COR-L47 (cell line): ENCODE measurements at places on chromosomes 5 and 9.
A peak's percentile ranks its signal among the peaks of the same experiment; 100 is the strongest.

GRCh38 chr9:19230355-19231125 lies at the start of gene DENND4C:
DENND4C (plus strand) TSS chr9:19230693; CDS start chr9:19276175, 45,482 bp downstream.
- peak; percentile 81 for DNase-seq

GRCh38 chr5:438481-438981 lies 4.4 kb upstream of the EXOC3 start:
- no peak for DNase-seq

DNA sequence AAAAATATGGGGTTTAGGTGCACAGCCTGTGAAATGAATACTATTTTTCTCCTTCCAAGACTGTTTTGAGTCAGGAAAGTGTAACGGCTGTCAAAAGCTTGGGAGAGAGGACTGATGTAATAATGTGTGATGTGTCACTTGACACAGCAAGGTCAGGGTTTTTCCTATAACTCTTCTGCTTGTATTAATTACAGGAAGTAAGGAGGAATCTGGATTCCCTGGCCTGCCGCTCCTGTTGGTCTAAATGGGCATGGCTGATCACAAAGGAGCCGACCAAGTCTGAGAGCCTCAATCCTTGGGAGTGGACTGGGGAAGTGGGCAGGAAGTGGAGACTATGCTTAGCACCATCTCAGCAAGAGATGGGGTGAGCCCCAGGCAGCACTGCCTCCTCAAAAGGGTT lies 16.7 kb upstream of the SLC28A3 start:
- DNase-seq: no peak

- no peak for DNase-seq
Measured at GRCh38 chr5:158023266-158023665, 164.3 kb upstream of the CLINT1 start.

GRCh38 chr5:141814064-141814964 lies 63.9 kb downstream of the PCDH1 start:
- peak; percentile 22 for DNase-seq

DNA sequence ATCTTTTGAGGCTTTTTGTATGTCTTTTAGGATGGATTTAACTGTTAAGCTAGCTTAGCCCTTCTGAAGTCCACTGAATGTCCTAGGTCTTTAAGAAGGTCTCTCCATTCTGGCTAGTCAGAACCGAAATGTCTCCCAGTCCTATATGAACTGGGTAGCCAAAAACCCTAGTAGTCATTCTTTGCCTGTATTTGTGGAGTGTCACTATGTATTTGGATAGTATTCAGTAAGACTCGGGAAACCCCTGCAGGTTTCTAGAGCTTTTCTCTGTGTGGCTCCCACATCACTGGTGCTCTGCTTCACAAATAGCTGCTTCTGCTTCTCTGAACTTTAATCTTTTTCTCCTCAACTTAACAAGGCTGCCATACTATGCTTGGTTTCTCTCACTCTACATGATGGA lies 68.0 kb downstream of the RIC1 start:
- no peak for DNase-seq

DNA sequence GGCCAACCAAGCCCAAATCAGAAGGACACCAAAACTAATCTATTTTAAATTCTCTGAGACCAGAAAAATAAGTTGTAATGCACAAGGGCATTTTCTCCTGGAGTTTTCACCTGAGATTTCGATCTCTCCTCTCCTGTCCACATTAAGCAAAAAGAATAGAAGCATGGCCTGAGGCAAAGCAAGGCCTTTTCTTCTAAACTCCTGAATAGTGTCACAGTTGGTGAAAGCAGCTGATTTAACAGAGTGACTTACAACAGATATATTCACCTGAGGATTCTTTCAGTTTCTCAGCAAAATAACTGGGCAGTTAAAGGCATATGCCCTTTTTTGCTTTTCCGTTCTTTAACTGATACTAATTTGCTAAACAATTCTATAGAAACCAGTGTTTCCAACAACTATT lies 547.7 kb downstream of the EFNA5 start:
- no peak for DNase-seq

DNA sequence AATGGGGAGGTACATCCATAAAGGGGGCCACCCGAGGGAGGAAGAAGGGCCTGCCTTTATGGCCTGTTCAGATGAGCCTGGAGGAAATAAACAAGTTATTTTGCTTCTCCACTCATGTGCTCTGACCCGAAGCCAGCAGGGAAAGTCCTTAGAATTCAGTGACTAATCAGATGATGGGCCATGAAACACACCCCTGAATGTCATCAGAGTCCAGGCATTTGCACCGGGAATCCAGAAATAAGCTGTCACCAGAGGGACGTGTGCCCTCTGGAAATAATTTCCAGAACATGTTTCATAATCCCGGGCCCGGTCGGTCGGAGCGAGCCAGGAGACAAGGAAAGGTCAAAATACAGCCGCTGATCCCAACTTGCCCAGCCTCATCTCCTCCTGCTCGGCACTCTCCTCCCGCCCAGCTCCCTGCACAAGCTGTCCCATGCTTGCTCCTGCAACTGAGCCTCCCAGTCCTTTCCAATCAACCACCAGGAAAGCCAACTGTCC lies 73.6 kb upstream of the ZNF622 start:
- no peak for DNase-seq

- no peak for DNase-seq
Measured at GRCh38 chr5:181051841-181052671, 12.0 kb downstream of the BTNL9 start.

DNA sequence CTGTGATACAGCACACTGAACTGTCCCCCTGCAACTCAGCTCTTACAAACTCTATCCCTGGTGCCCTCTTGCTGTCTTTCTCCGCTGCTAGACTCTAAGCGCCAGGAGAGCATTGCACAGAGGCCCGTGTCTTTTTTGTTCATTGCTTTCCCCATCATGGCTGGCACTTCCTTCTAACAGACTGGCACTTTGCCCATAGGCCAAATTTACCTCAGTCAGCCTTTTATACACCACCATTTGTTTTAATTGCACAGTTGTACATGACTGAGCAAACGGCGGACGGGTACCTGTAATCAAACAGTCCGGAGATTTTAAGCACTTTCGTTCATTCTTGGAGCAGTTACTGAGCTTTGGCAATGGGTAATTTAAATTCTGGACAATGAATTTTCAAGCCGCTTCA lies 102.2 kb upstream of the CLINT1 start:
- DNase-seq: peak; percentile 67

DNA sequence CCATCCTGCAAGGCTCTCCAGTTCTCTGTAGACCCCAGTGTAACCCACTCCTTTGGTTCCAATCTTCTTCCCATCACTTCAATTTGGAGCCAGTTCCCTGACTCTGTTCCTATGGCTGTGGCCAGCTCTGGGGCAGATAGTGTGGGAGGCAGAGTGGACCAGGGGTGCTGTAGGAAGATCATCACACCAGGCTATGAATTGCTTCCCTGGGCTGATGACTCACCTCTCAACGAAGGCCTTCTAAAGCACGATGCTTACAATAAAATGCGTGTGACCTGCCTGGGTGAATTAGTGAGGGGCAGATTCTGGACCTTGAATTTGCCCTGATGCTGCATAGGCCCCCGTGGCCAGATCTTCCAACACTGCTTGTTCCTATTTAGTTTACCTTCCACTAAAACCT lies 289.7 kb downstream of the FBXL7 start:
- DNase-seq: no peak

DNA sequence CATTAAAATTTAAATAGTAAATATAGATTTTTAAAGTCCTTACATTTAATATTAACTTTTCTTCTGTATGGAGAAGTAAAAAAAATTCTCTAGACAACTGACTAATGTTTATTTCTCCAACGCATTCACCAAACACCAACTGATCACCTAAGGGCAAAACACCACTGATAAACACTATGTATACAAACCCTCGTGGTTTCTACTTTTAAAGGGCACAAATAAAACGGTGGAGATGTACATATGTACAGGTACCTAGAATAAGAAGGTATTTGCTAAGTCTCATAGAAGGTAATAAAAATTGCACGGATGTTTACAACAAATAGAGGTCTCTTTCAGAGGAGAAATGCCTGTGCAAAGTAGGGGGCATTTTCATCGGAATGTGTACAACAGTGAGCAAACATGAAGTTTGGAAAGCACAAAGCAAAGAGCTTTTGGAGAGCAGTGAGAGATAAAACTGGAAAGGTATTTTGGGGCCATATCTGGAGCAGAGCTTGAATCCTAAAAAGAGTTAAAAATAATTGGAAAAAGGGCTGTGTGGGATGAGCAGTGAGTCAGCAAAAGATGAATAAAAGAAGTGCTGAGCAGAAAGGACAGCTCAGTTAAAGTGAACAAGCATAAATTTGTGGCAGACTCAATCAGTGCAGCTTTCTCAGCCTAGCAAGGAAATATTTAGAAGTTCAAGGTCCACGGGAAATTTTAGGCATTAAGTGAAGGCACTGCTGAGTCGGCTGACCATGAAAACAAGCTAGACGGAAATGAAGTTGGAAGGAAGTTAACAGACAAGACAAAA lies 160.0 kb downstream of the TMEM161B start:
- no peak for DNase-seq

DNA sequence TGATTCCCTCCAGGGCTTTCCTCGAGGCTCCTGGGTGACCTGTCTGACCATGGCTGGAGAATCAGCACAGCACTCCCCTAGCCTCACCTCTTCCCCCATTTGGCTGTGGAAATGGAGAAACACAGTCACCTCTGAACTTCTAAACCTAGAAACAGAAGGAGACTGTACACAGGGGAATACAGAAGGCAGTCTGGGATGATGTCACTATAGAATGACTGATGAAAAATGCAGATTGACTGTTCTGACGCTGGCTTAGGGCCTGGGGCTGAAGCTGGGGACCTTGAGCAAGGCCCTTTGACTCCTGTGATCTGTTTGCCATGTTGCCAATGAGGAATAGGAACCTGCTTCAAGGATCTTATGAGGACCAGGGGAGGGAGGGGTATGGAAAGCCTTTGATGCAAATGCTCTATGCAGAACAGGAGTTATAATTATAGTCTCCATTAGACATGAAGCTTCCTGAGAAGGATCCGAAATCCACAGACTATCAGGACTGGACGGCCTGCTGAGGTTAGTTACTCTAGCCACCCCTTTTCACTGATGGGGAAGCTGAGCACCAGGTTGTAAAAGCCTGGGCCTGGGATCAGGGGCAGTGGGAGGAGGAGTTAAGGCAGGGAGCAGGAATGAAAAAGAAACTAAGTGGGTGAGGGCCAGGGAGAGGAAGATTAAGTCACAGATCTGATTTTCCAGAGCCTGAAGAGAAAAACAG lies 24.4 kb upstream of the ANXA6 start:
- no peak for DNase-seq

GRCh38 chr9:36872641-36873040 lies 161.4 kb downstream of the PAX5 start:
- no peak for DNase-seq

DNA sequence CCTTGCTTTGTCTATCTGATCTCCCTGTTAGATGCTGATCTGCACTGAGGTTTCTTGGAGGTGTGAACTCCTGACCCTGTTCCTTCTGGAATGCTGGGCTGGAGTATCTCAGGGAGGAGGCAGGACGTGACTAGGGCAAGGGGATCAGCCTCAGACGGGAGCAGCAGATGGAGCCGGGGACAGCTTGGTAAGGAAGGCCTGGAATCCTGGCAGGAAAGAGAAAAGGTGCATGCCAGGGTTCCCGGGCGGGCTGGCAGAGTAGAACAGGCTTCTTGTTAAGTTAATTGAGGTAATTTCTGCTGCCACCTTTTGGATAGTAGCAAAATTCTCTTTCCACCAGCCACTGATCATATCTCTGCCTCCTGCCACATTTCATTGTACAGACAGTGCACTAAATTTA lies 180.9 kb downstream of the ZNF462 start:
- peak; percentile 7 for DNase-seq

- no peak for DNase-seq
Measured at GRCh38 chr5:10635257-10635866, 71.5 kb downstream of the ANKRD33B start.

DNA sequence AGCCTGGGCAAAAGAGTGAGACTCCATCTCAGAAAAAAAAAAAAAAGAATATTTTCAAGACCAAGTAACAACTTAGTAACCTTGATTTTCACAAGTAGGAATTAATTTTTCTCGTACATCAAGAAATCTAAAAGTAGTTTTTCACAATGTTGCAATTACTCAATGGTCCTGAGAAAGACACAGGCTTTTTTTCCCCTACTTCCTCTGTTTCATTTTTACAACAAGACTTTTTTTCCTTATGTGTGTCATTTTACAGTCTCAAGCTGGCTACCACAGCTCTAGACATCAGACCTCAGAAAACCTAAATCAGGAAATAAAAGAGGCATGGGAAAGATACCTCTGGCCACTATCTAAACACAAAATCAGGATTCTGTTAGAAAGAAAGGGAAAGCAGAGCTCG lies 45.9 kb downstream of the WDR36 start:
- no peak for DNase-seq

- DNase-seq: no peak
Measured at GRCh38 chr5:153899746-153900145, 139.0 kb downstream of the FAM114A2 start.

DNA sequence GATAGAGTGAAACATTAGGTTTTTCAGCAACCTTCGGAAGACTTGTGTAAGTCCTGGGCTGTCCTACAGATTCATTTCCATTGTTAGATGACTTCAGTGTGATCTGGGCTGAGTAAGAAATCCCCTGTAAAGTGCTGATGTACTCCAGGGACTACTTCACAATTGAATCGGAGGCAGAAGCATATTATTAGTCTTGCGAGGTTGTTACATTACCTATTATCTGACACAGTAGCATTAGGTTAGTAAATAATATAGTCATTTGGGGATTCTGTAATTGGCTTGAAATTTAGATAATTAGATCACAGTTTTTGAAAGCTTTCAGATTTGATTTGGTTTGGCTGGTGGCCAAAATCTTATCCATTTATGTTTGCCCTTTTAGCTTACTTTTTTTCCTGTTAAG lies 62.4 kb downstream of the DMRT1 start:
- DNase-seq: no peak

DNA sequence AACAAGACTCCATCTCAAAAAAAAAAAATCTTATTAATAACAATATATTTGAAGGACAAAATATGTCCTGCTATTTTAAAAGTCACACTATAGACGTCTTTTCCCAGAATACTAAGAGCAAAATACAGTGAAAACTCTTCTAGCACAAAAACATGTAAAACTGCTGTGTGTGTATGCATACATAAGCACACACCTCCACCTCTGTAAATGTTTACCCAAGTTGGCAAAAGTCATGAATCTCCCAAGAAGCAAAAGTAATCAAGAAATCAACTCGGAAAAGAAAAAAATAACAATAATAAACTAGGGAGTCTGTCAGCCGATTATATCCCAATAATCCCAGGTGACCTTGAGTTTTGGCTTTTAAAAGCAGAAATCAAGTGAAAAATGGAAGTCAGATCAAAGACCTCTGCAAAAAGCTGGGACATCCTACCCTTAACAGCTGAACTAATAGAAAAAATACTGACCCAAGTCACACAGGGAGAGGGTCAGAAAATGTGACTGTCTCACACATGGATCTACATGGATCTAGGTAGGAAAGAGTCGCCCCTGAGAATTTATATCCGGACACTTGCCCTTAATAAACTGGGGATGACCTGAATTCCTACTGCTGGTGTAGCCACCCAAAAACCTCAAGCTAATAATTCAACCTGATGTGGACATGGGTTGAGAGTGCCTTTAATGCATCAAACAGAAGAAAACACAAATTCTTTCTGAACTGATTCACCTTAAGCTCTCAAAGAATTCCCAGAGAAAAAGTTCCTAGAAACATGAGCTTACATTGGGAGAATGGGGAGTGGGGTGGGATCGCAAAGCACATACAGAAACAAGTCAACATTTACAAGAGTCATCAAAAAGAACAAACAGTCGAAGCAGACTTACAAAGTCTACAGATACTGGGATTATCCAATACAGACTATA lies 29.9 kb downstream of the LPAR1 start:
- no peak for DNase-seq
